ENCODE measurements at places on chromosomes 16 and 17.

GRCh38 chr16:50381679-50382440 lies 13.1 kb upstream of the BRD7 start:
- DNase-seq: no peak

- no peak for DNase-seq
Measured at GRCh38 chr17:31458829-31459228, 67.4 kb downstream of the RAB11FIP4 start.

GRCh38 chr16:89119661-89120141 lies 26.0 kb downstream of the ACSF3 start:
- no peak for DNase-seq

DNA sequence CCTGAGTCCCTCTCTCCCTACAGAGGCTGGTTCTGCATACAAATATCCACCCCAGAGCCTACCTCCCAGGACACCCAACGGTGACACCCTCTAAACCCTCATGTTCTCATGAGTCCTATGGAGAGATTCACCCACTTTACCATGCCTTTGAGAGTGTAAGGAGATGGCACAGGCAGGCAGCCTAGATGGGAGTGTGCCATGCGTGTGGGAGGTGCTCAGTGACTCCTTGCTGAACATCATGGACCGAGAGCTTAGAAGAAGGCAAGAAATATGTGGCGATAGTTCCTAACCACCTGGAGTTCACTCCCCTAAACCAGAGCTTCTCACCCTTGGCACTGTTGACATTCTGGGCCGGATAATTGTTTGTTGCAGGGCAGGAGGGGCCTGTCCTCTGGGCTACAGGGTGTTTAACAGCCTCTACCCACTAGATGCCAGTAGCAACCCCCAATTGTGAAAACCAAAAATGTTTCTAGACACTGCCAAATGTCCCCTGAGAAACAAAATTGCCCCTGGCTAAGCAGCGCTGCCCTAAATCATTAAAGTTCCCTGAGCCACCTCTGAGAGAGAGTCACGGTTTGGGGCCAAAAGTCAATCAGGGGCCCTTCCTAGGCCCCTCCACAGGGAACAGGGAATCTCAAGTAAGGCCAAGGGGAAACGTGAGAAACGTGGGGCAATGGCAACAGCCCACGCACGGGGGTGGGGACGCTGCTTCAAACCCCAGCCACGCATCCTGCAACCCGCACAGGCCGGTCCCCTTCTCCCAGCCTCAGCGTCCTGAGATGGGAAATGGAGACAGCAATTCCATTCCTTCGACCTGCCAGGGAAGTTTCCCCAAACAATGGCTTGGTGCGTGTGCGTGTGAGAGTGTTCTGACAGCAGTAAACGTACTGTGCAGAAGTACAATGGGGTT lies 66.8 kb downstream of the C16orf78 start:
- DNase-seq: no peak

- DNase-seq: no peak
Measured at GRCh38 chr16:74679983-74680382, 13.3 kb upstream of the RFWD3 start.

DNA sequence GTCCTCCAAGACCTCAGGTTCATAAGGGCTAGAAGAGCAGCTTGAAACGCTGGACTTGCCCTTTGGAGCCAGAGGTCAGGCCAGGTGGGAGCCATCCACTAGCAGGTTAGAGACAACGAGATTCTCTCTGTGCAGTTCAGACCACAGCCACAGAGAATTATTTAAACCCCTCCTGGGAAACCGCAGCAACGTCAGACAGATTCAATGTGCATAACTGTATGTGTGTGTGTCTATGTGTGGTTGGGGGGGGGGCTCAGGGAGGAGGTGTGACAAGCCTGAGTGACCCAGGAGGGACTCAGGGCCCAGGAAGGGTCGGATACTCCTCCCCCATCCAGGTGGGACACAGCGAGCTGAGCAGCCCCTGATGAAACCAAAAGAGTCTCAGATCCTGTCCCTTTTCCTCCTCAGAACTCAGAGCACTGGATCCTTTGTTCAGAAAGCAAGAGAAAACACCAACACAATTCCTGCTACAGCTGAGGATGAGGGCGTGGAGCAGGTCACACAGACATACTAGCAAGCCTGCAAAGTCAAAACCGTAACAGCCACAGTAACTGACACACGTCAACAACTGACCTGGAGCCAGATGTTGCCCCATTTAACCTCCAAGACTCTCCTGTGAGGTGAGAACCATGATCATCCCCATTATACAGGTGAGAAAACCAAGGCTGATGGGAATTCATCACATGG lies 66.8 kb downstream of the XYLT1 start:
- DNase-seq: no peak
